ENCODE measurements at places on chromosomes 6 and 20. TPM values are rescaled to one million over a fixed set of nuclear protein-coding genes. Genes with fewer than 3 reads are reported as not detected.

CLDN20 gene
- not detected for total RNA-seq

BTNL2 gene
- not detected for total RNA-seq

SSTR4 gene
- total RNA-seq = not detected

RIMS4 gene
- total RNA-seq = not detected

MOXD1 gene
- total RNA-seq = 44.4 TPM

DEFB132 gene
- not detected for total RNA-seq

EPPIN gene
- total RNA-seq = not detected

MRPS18A gene
- total RNA-seq = 38.2 TPM

COL9A3 gene
- 0.11 TPM for total RNA-seq

HDGFL1 gene
- not detected for total RNA-seq

OR2H1 gene
- not detected for total RNA-seq

GJE1 gene
- total RNA-seq = not detected

CDKN1A gene
- total RNA-seq = 404 TPM

WFDC5 gene
- total RNA-seq = not detected

AIF1 gene
- total RNA-seq = not detected

ENPP3 gene
- under 0.01 TPM for total RNA-seq

OOEP gene
- not detected for total RNA-seq

TCF19 gene
- 43.2 TPM for total RNA-seq

ABHD16B gene
- not detected for total RNA-seq

GHRH gene
- total RNA-seq = not detected

ZSWIM1 gene
- 4.0 TPM for total RNA-seq

CDH26 gene
- total RNA-seq = 0.12 TPM

PRDM13 gene
- under 0.01 TPM for total RNA-seq

HEY2 gene
- total RNA-seq = not detected

DEFB110 gene
- total RNA-seq = not detected

CST2 gene
- not detected for total RNA-seq

CST7 gene
- total RNA-seq = 0.37 TPM

ZNF165 gene
- 0.77 TPM for total RNA-seq

PGC gene
- not detected for total RNA-seq

PEX3 gene
- total RNA-seq = 17.9 TPM

GSS gene
- total RNA-seq = 104 TPM

CGA gene
- total RNA-seq = not detected

RAD21L1 gene
- total RNA-seq = not detected

EPHA7 gene
- 1.00 TPM for total RNA-seq

TREML2 gene
- total RNA-seq = not detected

BPI gene
- total RNA-seq = not detected

FAM83C gene
- not detected for total RNA-seq

IRAK1BP1 gene
- 5.4 TPM for total RNA-seq

HLA-DQA1 gene
- not detected for total RNA-seq

GSTA2 gene
- not detected for total RNA-seq

PCMT1 gene
- total RNA-seq = 272 TPM

DOK5 gene
- 14.6 TPM for total RNA-seq

NHLRC1 gene
- 2.7 TPM for total RNA-seq

CLVS2 gene
- 0.12 TPM for total RNA-seq

CD83 gene
- total RNA-seq = 1.2 TPM

XKR7 gene
- not detected for total RNA-seq

Data from uterine smooth muscle cell (primary cell).